ENCODE measurements at places on chromosomes 3 and 15.

DNA sequence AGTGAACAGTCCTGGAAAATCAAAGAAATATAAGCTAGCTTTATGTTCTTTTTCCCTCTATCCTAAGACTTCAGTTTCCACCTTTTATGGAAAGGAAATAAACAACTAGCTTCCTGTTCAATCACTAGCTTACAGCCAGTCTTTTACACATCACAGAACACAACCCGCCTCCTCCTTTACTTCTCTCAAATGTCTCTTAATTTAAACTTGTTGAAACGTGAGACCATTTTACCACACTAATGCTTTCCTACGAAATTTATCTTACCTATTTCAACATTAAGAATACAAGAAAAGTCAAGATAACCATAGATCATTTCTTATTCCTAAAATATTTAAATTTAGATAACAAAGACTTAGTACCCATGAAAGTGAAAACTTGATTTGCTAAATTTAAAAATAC is 6.2 kb downstream of the PRTG start:
- DNase-seq, result no peak

- peak; percentile 70 for DNase-seq
These were observed 112.4 kb downstream of the ADCY5 start for GRCh38 chr3:123336441-123336851.

DNA sequence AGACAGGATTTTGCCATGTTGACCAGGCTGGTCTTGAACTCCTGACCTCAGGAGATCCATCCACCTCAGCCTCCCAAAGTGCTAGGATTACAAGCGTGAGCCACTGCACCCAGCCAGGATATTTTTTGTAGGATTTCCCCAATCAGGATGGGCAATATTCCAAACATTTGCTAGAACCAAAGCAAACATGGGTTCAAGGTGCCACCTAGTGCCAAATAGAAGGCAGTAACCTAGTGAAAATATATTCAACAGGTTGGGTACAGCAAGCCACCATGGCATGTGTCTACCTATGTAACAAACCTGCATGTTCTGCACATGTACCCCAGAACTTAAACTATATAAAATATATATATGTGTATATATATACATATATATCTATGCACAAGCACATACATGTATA is 185.9 kb upstream of the CADM2 start:
- DNase-seq, result no peak

GRCh38 chr15:63362885-63363284 is 18.8 kb downstream of the CA12 start:
- DNase-seq, result no peak

DNA sequence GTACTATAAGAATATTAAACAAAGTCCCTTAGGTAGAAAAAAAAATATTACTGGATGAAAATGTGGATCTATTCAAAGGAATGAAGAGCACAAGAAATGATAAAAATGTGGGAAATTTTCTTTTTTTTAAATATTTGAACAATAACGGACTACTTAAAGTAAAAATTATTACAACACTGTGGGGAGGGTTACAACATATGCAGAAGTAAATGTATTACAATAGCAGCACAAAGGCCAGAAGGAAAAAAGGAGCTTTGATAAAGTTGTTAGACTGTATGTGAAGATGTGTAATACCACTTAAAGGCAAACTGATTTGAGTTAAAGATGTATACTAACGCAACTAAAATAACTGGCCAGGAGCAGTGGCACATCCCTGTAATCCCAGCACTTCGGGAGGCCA is 427.1 kb downstream of the SHQ1 start:
- no peak for DNase-seq

GRCh38 chr15:50819344-50819743 is 53.8 kb upstream of the SPPL2A start:
- DNase-seq, result no peak

GRCh38 chr3:134694466-134694865 is 43.6 kb upstream of the KY start:
- no peak for DNase-seq

- no peak for DNase-seq
These were observed 123.6 kb downstream of the TUSC7 start for GRCh38 chr3:116833202-116833601.

DNA sequence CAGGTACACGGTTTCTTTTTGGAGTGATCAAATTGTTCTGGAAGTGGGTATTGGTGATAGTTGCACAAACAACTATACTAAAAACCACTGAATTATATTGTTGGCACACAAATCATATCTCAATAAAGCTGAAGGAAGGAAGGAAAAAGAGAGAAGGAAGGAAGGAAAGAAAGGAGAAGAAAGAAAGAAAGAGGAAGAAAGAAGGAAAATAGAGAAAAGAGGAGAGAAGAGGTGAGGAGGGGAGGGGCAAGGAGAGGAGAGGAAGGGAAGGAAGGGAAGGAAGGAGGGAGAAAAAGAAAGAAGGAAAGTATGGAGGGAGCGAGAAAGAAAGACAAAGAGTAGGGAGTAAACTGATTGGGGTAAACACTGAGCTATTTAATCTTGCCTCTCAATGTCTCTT is 77.9 kb upstream of the TSC22D2 start:
- no peak for DNase-seq

DNA sequence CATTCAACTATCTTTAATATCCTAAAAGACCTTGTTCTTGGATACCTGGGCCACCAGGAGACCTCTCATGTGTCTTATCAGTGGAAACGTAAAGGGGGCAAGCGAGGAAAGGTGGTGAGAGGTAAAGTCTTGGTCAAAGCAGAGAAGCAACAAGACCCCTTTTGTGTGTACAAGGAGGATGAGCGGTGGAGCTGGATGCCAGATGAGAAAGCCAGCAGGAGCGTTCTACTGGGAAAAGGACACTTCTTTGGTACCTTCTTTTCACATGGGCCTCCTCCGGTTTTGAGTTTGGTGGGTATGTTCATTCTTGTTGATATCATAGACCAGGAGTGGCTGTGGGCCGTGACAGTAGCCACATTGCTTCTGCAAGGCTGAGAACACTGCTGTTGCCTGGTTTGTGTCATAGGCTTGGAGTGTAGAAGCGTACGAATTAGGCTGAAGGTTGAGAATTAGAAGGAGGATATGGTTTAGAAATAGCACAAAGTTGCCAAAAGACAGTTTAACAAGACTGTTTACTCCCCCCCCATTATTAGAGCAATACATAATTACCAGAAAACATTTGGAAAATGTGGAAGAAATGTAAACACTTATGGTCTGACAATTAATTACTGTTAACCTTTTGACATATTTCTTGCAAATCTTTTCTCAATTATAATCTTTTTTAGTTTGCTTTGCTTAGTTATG is 46.8 kb upstream of the VILL start:
- DNase-seq, result no peak

- no peak for DNase-seq
These were observed 677.5 kb downstream of the ZPLD1 start for GRCh38 chr3:103112273-103112672.

- no peak for DNase-seq
These were observed 63.8 kb upstream of the ANKRD34C start for GRCh38 chr15:79218588-79219200.

DNA sequence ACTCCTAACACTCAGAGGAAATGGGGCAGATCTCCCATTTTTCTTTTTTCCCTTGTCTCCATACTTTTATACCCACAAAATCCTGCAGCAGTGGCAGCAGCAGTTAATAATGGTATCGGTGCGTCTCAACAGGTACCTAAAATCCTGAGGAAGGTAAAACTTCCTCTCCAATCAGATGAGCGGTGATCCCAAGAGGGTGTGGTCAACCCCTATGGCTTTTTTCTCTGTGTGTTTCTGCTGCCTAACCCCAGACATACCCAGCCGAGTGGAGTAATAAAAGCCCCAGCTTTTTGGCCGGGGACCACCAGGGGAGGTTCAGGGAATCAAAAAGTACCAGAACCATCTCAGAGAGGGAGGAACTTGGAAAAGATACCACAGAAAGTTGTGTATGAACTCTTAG is 9.1 kb downstream of the GK5 start:
- DNase-seq, result no peak

DNA sequence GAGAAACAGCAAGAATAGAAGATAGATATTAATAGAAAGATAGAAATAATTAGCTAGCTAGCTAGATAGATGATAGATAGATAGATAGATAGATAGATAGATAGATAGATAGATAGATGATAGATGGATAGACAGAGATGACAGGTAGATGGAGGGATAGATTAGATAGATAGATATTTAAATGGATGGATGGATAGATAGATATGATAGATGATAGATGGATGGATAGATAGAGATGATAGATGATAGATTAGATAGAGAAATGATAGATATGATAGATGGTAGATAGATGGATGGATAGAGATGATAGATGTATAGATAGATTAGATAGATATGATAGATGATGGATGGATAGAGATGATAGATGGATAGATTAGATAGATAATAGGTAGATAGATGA is 8.3 kb upstream of the ATP10A start:
- DNase-seq, result no peak

All from spleen (tissue), 13 donors.